ENCODE measurements at places on chromosomes 2 and 18. TPM values are rescaled to one million over a fixed set of nuclear protein-coding genes. Genes with fewer than 3 reads are reported as not detected.

DNA sequence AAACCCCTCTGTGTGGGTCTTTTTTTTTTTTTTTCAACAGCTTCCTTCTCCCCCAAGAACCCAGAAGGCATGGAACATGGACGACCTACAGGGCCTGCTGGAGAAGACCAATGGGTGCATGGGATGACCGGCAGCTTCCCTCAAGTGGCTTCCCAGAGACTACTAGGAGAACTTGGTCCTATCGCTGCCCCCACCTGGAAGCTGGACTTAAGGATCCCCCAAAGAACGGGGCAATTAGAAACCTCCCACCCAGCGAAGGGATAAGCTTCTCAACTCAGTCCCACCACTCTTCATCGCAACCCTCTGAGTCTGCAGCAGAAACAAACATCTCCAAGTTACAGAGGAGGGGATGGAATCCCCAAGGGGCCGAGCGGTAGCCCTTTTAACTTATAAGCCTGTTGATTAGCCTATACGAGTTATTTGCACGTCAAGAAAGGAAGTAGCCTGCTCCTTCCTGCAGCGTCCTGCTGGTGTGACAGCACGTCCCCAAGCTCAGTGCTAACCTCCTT is 1.4 kb downstream of the ACTR1B start:
- peak; percentile 44 for DNase-seq

DNA sequence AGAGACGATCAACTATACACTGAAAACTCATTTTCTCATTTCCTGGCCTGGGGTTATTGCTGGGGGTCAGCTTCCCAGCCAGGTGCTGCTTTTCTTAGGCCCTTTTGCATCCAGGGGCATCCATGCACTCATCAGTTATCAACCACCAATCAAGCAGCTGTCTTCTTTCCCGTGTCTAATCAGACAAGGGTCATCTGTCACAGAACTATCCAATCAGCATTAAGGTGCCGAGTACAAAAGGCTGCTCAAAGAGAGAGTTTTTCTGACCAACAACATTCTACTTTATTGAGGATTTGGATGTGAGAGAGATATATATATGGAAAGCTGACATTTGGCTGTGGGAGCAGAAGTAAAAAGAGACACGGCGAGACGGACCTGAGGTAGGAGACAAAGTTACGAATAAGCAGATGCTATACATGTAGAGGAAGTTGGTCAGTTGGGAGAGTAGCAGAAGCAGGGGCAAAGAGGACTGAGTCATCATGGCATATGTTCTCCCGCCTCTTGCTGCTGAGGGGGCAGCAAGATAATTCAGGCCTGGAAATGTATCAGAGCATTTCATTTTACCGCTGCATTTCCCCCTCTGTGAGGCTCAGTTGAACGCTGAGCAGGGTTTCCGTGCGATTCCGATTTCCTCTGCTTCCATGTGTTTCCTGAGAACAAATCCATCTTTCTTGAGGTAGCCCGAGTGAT is 129.3 kb downstream of the NUP35 start:
- DNase-seq: no peak

DNA sequence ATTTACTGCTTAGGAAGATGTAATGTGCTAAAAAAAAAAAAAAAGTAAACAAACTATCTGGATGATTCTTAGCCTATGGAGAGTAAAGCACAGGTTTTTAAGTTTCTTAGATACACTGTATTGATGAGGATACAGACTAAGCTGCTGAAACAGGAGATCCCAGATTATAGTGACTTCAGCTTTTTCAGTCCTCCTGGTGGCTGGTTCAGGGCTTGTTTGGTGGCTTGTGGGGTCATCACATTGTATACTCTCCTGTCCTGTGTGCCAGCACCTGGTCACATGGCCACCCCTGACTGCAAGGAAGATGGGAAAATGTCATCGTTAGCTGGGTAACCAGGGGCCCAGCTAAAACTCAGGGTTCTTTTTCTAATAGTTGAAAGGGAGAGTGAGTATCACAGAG is 31.4 kb downstream of the RAB31 start:
- no peak for DNase-seq

DNA sequence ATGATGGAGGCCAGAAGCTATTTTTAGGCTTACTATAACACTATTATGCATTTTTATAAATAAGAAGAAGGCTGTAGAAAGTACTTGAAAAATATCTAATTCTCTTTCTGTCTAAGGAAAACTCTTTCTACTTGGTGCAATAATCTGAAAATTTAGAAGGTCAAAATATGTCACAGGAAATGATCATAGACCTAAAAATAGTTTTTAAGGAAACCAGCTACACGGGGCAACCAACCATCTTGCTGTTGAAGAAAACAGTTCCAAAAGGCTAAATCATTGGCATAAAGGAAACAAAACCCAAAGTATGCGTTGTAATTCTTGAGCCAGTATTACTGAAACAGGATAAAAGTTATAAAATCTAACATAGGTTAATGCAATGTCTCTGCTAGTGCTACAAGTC is 40.2 kb downstream of the SOCS6 start:
- DNase-seq: no peak

- DNase-seq: no peak
Measured at GRCh38 chr2:37833423-37833822, 91.7 kb upstream of the RMDN2 start.

DNA sequence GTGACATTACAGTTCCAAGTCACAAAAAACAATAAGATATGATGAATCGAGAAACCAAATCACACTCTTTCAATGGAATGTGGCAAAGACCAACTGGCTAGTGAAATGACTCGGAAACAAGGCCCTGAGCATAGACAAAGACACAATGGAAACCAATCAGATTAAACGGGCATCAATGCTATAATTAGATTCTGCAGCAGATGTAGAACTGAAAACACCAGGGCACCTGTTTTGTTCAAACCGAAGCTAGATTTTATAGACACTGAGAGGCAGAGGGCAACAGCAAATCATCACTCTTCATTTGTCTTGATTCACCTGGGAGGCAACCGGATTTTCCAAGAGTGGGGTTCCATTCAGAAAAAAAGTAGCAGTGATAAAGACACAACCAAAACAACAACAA is 92.8 kb upstream of the BARD1 start:
- no peak for DNase-seq

DNA sequence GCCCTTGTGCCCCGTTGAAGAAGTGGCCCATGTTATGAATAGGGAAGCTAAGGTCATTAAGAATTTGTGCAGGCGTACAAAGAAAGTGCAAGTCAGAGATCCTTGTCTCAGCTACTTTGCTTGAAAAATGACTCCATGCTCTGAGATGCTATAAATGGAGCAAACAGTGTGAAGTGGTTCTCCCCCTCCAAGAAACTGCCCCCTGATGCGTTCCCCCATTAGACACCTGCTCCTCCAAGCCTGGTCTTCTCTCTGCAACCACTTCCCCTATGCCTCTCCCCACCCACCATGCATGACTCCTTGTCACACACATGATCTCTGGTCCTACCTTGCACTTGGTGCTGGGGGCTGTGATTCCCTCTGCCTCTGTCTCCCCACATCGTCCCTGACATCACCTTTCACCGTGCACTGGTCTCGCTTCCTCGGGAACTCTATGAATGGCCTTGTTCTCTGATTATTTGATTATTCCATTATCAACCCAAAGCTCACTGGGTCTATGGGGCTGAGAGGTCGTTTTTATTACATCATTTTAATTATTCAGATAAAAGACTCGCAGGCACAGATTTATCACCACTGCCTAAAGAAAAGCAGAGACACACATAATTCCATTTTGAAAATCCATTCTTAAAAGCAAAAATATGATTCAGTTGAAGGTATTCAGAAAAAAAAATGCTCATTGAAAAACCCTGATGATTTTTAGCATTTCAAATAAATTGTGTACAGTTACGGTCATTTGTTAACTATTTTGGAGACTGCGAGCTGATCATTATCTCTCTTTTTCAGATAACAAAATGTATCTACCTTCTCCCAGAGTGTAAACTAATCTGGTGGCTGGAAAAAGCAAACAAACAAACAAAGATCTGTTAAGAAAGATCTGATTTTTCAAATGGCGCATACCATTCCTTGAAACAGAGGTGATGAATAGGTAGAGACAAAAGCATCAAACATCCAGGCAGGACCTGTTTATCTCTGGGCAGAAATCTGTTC is 294.9 kb downstream of the SOX11 start:
- no peak for DNase-seq

The SPC25 gene
- 53.4 TPM for total RNA-seq
